ENCODE measurements at places on chromosomes 7 and 10.

GRCh38 chr7:48411619-48412018 lies 240.4 kb downstream of the ABCA13 start:
- no peak for DNase-seq

DNA sequence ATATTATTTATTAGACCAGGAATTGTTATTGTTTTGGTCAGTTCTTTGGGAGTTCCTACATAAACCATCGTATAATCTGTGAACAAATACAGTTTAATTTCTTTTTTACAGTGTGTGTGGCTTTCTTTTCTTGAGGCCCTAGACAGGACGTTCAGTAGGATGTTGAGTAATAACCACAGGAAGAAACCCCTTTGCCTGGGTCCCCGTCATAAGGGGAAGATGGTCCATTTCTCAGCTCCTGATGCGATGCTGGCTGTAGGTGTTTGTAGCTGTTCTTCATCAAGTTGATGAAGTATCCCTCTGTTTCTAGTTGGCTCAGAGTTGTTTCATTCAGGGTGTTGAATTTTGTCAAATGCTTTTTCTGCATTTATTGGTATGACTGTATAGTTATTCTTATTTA lies 219.7 kb upstream of the ADARB2 start:
- DNase-seq = no peak

DNA sequence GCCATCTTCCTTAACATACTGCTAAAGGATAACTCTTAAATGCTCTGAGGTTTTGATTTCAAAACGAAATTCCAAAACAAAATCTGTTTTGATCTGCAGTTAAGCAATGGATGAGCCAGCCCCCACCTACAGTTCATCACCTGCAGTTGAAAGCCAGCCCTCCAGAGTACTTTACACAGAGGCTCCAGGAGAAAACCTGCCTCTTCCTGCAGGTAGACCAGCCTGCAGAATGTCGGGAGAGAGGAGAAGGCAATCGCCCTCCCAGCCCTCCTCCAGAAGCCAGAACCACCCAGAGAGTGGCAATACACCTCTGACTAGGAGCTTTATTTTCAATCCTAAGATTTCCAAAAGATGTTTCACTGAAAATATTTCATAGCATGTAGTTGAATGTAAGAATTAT lies 798.1 kb downstream of the GATA3 start:
- DNase-seq = no peak

DNA sequence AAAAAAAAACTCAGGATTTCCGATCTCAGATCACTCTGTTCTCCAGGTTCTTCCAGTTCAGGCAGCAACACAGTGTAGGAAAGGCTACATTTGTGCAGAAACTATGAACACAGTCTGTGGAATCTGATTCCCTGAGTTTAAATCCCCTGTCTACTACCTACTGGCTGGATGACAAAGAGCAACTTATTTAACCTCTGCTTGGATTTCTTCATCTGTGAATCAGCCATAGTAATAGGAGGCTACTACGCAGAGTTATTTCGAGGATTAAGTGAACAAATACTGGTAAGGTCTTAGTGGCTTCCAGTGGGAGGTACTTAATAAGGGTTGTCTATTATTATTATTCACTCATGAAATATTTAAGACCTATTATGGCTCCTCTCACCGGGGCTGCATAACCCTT lies 44.3 kb upstream of the PDCD4 start:
- no peak for DNase-seq

- DNase-seq = no peak
Observed at GRCh38 chr7:137798073-137798763, 48.6 kb downstream of the DGKI start.

GRCh38 chr7:150621376-150621775 lies 10.8 kb downstream of the GIMAP6 start:
- no peak for DNase-seq

DNA sequence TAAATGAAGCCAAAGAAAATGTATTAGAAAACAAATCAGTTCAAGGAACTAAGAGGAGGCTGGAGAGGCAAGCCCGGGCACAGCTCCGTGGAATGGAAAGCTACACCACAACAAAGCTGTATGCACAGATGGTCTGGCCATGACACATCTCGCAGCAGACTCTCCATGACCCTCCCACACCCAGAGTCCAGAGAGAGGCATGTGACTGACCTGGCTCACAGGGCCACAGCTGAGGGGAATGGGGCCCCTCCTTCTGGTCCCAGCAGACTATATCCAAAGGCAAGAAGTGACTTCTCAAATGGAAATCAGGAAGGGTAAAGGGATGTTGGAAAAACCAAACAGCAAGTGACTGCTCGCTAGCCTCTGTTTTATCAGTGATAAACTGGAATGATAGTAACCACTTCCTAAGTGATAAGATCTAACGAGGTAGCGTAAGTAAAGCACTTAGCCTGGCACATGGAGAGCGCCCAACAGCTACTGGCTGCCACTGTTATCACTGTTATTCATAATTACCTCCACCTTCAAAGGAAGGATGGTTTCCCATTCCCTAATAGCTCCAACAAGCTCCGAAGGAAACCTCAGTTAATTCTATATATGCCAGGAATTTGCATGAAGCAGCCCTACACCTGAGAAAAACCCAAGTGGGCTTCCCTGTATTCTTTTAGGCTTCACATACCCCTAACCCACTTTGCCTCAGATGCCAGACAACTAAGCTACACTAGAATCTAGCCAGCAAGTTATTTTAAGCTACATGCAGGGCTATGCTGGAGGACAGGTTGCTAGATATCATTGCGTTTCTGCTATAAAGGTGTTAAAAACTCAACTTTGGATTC lies 8.4 kb downstream of the OSBPL3 start:
- DNase-seq = peak; percentile 94

GRCh38 chr10:18665815-18666558 lies 6.8 kb downstream of the ARL5B start:
- no peak for DNase-seq

All from EL (cell line).